Bladder microvascular endothelial cell (primary cell): ENCODE measurements at places on chromosomes 1 and 21. TPM values are rescaled to one million over a fixed set of nuclear protein-coding genes. Genes with fewer than 3 reads are reported as not detected.

CD34 gene
- 72.0 and 142 TPM in 2 replicates for total RNA-seq

PRMT6 gene
- 14.1 and 20.8 TPM in 2 replicates for total RNA-seq

ANKRD65 gene
- total RNA-seq = 0.25 and 0.32 TPM in 2 replicates

GLIS1 gene
- total RNA-seq = under 0.01 TPM in 1 of 2 replicates, not detected in the other

KCNT2 gene
- total RNA-seq = 0.13 TPM in 1 of 2 replicates, not detected in the other

ASPM gene
- total RNA-seq = 17.7 and 26.7 TPM in 2 replicates

RAVER2 gene
- total RNA-seq = 5.4 and 9.2 TPM in 2 replicates

DMRTA2 gene
- total RNA-seq = 0.06 TPM in 1 of 2 replicates, not detected in the other

CD48 gene
- not detected in 2 replicates for total RNA-seq

TMEM125 gene
- 0.06 TPM in 1 of 2 replicates, not detected in the other for total RNA-seq

SMCP gene
- total RNA-seq = not detected in 2 replicates

SPOCD1 gene
- 2.8 and 6.3 TPM in 2 replicates for total RNA-seq

PADI6 gene
- total RNA-seq = not detected in 2 replicates

TRIM67 gene
- not detected in 2 replicates for total RNA-seq

LRRN2 gene
- 0.19 TPM in 1 of 2 replicates, not detected in the other for total RNA-seq

STK40 gene
- total RNA-seq = 9.2 and 50.4 TPM in 2 replicates

S100A7A gene
- total RNA-seq = not detected in 2 replicates

CD101 gene
- 0.44 TPM in 1 of 2 replicates, not detected in the other for total RNA-seq

RORC gene
- not detected in 2 replicates for total RNA-seq

ZNF695 gene
- 2.3 and 3.3 TPM in 2 replicates for total RNA-seq

RAB42 gene
- total RNA-seq = 0.65 and 5.2 TPM in 2 replicates

SYF2 gene
- total RNA-seq = 23.8 and 26.4 TPM in 2 replicates

CD84 gene
- total RNA-seq = not detected in 2 replicates

ACTRT2 gene
- total RNA-seq = not detected in 2 replicates
